ENCODE measurements at places on chromosomes 3 and 15. TPM values are rescaled to one million over a fixed set of nuclear protein-coding genes. Genes with fewer than 3 reads are reported as not detected.

The MB21D2 gene
- total RNA-seq: 5.1 TPM

The IL12A gene
- 0.17 TPM for total RNA-seq

The ZNF639 gene
- total RNA-seq: 19.5 TPM

The CCR1 gene
- 1.5 TPM for total RNA-seq

The LIPH gene
- under 0.01 TPM for total RNA-seq

The MCF2L2 gene
- total RNA-seq: 0.09 TPM

The CEP152 gene
- total RNA-seq: 8.8 TPM

The PPP1R14D gene
- total RNA-seq: not detected

Measured in bronchial smooth muscle cell (primary cell).